ENCODE measurements at places on chromosomes 6 and 20.

- DNase-seq: no peak
These were observed 12.1 kb downstream of the MANBAL start for GRCh38 chr20:37301558-37301957.

GRCh38 chr20:34946661-34947060, 8.9 kb downstream of the GSS start:
- DNase-seq: no peak

GRCh38 chr6:20325641-20326421, 75.8 kb upstream of the E2F3 start:
- DNase-seq: no peak

DNA sequence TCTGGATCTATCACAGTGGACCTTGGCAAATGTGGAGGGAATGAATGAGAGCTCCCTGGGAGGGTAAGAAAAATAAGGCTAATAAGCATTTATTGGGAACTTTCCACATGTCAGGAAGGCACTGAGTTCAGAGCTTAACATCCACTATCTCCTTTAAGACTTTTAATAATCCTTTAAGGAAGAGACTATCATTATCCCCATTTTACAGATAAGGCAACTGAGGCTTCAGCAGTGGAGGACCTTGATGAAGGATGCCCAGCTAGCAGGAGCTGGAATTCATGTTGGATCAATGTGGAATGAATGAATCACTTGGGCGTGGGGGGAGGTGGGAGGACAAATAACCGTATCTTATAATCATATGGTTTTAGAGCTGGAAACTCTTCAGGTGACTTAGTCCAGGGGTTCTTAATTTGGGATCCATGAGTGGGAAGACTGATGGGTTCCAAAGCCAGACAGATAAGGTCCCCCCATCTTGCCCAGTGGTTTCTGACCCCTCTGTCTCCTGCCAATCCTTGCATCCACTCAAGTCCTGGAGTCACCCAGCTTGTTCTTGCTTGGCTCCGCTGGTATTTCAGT, 54.9 kb downstream of the CD40 start:
- DNase-seq: no peak
